ENCODE measurements at places on chromosomes 4 and X.
A peak's percentile ranks its signal among the peaks of the same experiment; 100 is the strongest.

- no peak for DNase-seq
These were observed 694.8 kb upstream of the INTU start for GRCh38 chr4:126937846-126938422.

- DNase-seq, result no peak
These were observed 25.5 kb downstream of the ADGRL3 start for GRCh38 chr4:61225656-61226055.

DNA sequence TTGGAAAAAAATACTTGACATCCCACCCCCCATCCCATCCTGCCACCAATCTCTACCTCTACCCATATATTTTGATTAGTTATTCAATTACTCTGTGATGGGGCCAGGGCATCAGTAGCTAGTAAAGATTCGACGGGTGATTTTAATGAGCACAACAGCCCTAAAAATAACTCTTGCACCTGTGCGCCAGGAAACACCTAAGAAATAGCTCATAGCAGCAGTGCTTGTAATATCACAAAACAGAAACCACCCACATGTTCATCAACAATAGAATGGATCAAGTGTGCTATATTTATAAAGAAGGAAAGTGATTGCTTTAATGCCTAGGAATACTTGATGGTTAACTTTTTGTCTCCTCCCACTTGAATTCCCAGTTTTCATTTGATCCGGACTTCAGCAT lies 225.6 kb upstream of the LCORL start:
- DNase-seq, result no peak

GRCh38 chrX:5876984-5877596 lies 351.6 kb downstream of the NLGN4X start:
- no peak for DNase-seq

- no peak for DNase-seq
These were observed 31.9 kb downstream of the HTR2C start for GRCh38 chrX:114615765-114616164.

DNA sequence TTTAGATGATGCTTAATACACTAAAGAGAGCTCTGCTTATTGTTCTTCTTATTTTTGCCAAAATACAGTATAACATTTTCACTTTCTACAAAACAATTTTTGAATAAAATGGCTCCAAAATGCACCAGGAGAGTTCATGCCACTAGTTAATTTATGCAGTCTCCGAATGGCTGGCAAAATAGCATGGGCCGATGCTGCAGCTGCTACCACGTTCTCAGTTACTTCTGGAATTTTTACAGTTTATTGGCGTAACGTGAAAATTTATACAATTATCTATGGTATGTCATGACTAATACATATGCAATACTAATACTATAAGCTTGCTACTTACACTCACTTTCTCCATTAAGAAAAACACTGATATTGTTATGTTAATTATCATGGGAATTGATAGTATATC lies 16.5 kb downstream of the KLHL13 start:
- no peak for DNase-seq

DNA sequence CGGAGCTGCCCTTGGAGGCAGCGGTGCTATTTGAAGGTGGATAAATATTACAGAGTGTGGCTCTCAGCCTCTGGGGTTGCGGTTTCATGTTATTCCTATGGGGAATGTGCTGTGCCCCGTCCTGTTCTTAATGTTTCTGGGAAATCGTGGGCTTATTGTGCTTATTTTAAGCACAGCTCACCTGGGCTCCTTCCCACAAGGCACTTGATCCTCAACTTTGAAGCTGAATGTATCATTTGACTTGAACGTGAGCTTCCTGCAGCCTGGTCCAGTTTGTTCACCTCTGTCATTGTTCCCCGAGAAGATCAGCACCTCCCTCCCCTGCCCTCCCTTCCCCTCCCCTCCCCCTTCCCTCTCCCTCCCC lies 3.9 kb downstream of the SORCS2 start:
- DNase-seq, result no peak

DNA sequence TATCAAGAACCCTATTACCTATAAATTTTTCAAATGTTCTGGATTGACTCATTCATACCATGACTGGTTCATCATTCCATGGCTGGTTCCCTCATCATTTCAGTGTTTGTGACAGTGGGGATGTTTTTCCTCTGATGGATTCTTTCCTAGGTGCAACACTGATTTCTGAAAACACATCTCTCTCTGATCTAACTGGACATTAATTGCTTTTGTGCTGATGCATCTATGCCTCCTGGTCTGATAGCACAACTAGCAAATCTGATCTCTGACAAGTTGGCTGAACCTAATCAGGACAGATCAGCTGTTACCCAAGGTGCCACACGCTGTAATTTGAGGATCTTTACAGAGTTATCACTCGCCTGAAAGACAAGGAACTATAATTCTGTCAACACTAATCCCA lies 140.2 kb downstream of the LDB2 start:
- no peak for DNase-seq

GRCh38 chrX:133985164-133985966 lies at the start of gene GPC3:
Gene GPC3, minus strand, starts transcription at chrX:133985594.
- peak; percentile 18 for DNase-seq

DNA sequence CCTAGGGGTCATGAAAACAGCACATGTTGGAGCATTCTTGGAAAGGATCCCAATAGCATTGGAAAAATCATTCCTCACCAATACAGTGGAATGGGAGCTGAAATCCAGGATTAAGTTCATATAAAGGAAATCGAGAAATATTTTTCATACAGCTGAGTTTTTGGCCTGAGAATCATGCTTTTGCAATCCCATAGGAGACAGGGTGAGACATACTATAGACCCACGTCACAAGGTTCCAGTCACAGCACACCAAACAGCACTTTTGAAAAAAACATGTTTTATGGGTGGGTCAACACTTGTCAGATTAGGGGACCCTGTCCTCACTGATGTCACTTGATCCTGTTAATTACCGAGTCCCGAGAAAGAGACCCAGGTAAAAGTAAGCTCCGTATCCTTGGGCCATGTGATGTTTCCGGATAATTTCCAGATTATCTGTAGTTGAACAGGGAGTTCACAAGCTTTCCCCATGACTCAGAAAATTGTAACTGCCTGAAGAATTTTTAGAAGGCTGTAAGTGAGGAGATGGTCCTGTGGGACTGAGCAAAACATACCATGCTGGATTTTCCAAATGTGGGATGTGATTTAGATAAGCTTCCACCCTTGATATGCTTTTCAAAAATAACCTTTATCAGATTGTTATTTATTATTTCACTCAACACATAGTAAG lies 80.9 kb upstream of the TLR3 start:
- DNase-seq, result no peak

- no peak for DNase-seq
These were observed 25.0 kb downstream of the TEC start for GRCh38 chr4:48244665-48245064.

GRCh38 chrX:38271154-38271716 lies 50.6 kb upstream of the SRPX start:
- no peak for DNase-seq

DNA sequence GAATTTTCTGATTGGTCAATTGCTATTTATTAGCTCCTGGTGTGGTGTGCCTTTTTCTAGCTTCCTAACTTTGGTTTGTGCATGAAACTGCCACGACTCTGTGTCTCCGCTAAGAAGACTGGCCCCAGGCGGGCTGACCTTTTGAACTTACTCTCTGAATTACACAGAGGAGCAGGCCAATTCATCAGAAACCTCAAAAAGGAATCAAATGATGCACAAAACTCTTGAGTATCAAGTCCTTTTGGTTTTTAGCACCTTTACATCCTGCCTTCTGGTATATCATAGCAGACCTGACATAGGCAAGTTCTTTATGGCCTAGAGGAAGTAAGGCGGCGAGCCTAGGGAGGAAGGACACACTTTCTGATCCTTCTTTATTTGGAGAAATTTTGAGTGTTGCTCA lies 17.6 kb downstream of the TKTL1 start:
- DNase-seq, result no peak

GRCh38 chr4:181834071-181834470 lies 409.1 kb upstream of the TENM3 start:
- DNase-seq, result no peak

- no peak for DNase-seq
These were observed 797 bp downstream of the PKD2 start for GRCh38 chr4:88008122-88008742.

DNA sequence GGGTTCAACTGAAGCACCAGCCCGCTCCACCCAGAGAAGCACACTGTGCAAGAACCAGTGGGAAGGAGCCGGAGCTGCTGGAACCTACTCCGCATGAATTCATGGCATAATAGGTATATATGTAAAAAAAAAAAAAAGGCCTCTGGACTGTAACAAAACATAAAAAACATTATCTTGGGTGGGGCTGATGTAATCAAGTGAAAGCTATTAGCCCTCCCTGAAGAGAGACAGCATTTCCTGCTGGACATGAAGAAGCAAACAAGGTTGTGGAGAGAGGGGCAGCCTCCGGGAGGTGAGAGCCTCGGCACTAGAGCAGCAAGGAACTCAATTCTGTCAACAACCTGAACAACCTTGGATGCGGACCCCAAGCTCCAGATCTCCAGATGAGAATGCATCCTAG lies 50.7 kb downstream of the PLAC1 start:
- DNase-seq, result no peak

DNA sequence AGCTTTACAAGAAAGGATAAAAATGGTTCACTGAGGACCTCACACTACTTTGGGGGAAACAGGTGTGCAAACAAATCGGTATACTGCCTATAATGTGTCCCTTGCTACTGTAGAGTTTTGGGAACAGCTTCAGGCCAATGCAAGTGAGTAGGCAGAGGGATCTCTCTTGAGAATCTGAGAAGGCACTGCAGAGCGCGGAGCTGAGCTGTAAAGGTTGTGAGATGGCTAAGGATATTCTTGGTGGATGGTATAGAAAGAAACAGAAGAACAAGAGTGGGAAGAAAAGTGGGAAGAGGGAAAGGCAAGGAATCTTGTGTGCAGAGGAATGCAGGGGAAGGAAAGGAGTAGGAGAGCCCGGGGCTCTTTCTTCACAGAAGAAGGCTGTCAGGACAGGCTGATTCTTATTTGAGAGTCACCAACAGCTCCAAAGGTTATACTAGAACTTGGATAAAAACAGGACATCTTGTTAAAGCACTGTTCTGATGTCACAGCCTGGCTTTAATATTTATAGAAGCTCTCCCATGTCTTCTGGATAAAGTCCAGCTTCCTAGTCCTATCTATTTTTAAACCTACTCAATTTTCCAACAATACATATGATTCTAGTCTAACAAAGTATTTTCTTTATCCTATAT lies 985.6 kb upstream of the HS3ST1 start:
- no peak for DNase-seq

DNA sequence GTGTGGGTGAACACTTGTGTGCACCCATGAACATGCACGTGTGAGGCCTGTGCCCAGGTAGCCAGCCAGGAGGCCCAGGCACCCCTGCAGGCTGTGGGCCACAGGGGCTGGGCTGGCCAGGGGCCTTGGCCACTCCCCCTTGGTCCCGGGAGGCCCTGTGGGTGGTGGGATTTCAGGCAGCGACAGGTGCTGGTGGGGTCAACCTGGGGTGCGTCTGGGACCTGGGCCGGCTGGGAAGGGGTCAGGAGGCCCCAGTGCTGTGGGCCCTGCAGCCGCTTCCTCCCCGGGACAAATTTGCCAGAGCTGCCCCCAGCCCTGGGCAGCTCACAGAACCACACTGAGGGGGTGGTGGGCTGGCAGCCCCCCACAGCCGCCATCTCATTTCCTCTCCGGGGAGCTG lies 7.9 kb downstream of the FGFRL1 start:
- no peak for DNase-seq

Measured in activated CD4-positive, alpha-beta T cell treated with anti-CD3 and anti-CD28 coated beads, Interleukin-2, amount 50 U/mL, for 4 hours (primary cell).